ENCODE measurements at places on chromosomes 7 and 10. TPM values are rescaled to one million over a fixed set of nuclear protein-coding genes. Genes with fewer than 3 reads are reported as not detected.
A peak's percentile ranks its signal among the peaks of the same experiment; 100 is the strongest.

DNA sequence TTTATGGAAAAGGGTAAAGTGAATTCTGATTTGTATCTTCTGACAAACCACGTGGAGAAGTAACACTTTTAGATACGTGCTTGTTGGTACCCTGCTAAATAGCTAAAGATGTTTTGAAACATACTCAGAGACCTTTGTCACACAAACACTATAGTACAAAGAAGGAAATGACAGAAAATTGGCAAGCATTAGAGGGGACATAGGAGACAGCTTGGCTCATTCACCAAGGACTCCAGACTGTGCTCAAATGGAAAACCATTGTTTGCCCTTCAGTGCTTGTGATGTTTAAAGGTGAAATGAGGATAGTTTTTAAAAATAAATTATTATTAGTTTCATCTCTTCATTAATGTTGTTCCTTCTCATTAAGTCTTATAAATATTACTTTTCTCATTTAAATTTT lies 34.0 kb upstream of the CD36 start:
- H3K27ac ChIP-seq = no peak overlapping the region
- no peaks in the 10 kb centered on the region for H3K27me3 ChIP-seq
- no peaks in the 10 kb centered on the region for H3K36me3 ChIP-seq
- no peak for DNase-seq

GRCh38 chr10:62335326-62335725 lies 38.8 kb upstream of the ZNF365 start:
- peaks cover 4% of the 10 kb centered on the region for H3K27me3 ChIP-seq
- no peaks in the 10 kb centered on the region for H3K36me3 ChIP-seq
- DNase-seq = no peak
- H3K27ac ChIP-seq = no peak overlapping the region
- H3K4me1 ChIP-seq = no peaks in the 10 kb centered on the region
- no peak overlapping the region for H3K4me3 ChIP-seq

Gene DYNC1I1
- total RNA-seq = not detected

DNA sequence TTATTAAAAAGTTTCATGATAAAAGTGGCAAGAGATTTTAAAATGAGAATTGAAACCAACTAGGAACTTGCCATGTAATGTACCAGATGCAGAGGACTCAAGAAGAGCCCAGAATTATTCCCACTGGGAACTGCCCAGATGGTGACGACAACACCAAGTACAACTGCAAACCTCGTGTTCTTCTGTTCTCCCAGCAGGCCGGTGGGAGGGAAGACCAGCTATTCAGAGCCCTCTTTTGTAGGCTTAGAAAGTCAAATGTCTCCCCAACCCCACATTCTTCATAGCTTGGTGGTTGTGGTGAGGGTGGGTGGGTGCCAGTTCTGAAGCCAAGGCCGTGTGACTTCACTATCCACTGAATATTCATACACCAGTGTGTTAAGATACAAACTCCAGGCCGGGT lies 54.3 kb upstream of the ITGB1 start:
- H3K27ac ChIP-seq = no peak overlapping the region
- no peaks in the 10 kb centered on the region for H3K36me3 ChIP-seq
- DNase-seq = no peak

DNA sequence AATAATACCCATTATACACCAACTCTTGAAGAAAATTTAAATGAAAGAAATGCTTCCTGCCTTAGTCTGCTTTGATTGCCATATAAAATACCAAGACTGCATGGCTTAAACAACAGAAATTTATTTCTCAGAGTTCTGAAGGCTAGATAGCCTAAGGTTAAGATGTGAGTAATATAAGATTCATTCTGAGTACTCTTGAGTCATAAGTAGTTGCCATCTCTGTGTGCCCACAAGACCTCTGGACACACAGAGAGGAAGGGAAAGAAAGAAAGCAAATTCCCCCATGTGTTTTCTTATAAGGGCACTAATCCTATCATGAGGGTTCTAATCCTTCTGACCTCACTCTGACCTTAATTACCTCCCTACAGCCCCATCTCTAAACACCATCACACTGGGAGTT lies 201.2 kb downstream of the PTN start:
- no peak for DNase-seq
- no peaks in the 10 kb centered on the region for H3K4me1 ChIP-seq
- H3K36me3 ChIP-seq = no peaks in the 10 kb centered on the region
- H3K4me3 ChIP-seq = no peak overlapping the region

DNA sequence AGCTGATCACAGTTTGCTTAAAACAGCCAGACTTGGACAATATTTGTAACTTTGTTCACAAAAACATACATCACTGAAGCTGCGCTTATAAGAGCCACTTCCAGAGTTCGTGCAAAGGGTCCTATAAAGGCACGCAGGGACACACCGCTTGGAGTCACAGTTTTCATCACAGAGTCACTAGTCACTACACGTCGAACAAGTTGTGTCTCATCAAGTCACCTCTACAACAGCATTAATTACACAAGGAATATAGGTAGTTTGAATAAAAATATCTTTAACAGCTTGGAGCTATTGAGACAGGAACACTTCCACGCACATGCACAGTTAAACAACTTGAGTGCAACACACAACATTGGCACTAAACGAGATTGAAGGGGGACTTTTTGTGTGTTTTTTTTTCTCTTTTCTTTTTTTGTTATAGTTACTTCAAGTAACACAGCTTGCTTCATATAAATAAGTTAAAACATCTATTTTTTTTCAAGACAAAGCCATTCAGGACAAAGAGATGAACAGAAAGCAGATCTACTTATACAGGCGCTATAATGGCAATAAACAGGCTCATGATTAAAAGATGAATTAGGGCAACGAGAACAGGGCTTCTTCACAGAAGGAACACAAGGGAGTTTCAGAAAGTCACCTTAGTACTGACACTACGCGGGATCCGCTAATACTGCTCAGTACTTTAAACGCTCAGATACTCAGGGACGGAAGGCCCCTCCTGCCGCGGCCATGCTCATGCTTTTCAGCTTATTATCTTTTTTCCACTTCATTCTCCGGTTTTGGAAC lies 2.2 kb downstream of the HOXA5 start:
- peaks cover under 1% of the 10 kb centered on the region for H3K4me1 ChIP-seq
- H3K27ac ChIP-seq = no peak overlapping the region
- H3K27me3 ChIP-seq = peaks cover 28% of the 10 kb centered on the region
- no peaks in the 10 kb centered on the region for H3K36me3 ChIP-seq

GRCh38 chr10:13657101-13657680 lies 70.4 kb downstream of the PRPF18 start:
- H3K4me1 ChIP-seq = peaks cover 7% of the 10 kb centered on the region
- H3K36me3 ChIP-seq = peaks cover 5% of the 10 kb centered on the region
- no peak overlapping the region for H3K27ac ChIP-seq
- no peak overlapping the region for H3K4me3 ChIP-seq
- H3K27me3 ChIP-seq = peaks cover 2% of the 10 kb centered on the region
- no peak for DNase-seq

DNA sequence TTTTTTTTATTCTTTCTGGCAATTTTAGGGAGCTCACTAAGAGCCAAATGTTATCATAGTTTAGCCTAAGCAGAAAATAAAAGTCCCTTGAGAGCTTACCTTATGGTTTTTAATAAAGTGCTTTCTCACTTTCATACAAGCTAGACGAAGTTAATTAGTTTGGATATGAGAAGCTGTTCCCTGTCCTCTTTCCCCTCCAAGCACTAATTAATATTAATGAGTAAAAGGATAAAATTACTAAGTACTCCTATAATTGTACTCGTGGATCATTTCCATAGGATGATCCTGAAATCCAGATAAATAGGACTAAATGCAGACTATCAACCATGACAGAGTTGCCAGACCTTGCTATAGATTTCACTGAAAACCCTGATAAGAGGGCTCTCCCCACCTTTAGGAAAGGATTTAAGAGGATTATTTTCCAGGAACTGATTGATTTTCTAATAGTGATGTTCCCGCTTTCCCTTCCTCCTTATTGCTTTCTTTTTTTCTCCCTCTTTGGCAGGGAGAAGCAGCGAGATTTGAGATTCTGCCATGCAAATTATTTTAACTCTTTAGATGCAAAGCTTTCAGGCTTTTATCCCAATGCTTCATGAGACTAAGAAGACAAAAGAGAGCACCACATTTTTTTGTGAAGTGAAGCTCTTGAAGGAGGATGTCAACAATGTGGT lies 58.3 kb upstream of the HECW1 start:
- no peaks in the 10 kb centered on the region for H3K36me3 ChIP-seq
- no peak overlapping the region for H3K4me3 ChIP-seq
- DNase-seq = no peak
- no peaks in the 10 kb centered on the region for H3K4me1 ChIP-seq

Gene C10orf90
- total RNA-seq = not detected

Gene KCNIP2
- 2.5 TPM for total RNA-seq

Gene TLX1
- not detected for total RNA-seq

Gene TRPV6
- total RNA-seq = not detected

GRCh38 chr7:139509535-139509934 lies 13.9 kb upstream of the CLEC2L start:
- peaks cover 7% of the 10 kb centered on the region for H3K27me3 ChIP-seq
- no peak overlapping the region for H3K4me3 ChIP-seq
- H3K27ac ChIP-seq = no peak overlapping the region
- H3K36me3 ChIP-seq = no peaks in the 10 kb centered on the region
- no peaks in the 10 kb centered on the region for H3K4me1 ChIP-seq

- H3K36me3 ChIP-seq = no peaks in the 10 kb centered on the region
- no peaks in the 10 kb centered on the region for H3K27me3 ChIP-seq
- no peak overlapping the region for H3K4me3 ChIP-seq
- H3K4me1 ChIP-seq = no peaks in the 10 kb centered on the region
- H3K27ac ChIP-seq = no peak overlapping the region
Observed at GRCh38 chr7:34275624-34276023, 370.3 kb downstream of the BMPER start.

DNA sequence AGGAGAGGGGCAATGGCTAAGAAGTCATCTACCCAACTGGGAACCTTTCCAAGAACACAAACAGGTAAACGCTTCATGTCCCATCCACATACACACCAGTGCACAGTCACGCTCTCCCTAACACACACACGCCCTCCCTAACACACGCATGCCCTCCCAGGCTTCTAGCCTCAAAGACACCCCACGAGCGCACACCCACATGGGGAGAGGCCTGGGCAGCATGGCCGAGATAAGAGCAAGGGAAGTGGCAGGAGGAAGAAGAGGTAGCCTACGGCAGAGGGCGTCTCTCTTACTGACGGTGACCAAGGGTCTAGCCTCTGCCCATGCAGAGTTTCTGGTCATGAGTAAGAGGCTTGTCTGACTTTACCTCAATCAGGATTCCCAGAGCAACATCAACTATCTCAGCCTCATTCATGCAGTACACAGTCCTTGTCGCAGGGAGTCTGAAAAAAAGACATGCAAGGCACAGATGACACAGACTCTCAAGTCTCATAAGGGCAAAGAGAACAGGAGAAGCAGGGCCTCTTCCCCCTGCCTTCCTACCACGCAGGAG lies 3.1 kb downstream of the CYREN start:
- H3K4me3 ChIP-seq = peak overlapping the region; percentile 52
- DNase-seq = no peak
- H3K27ac ChIP-seq = peak overlapping the region; percentile 62
- peaks cover 49% of the 10 kb centered on the region for H3K36me3 ChIP-seq

Gene NUP205
- total RNA-seq = 110 TPM

DNA sequence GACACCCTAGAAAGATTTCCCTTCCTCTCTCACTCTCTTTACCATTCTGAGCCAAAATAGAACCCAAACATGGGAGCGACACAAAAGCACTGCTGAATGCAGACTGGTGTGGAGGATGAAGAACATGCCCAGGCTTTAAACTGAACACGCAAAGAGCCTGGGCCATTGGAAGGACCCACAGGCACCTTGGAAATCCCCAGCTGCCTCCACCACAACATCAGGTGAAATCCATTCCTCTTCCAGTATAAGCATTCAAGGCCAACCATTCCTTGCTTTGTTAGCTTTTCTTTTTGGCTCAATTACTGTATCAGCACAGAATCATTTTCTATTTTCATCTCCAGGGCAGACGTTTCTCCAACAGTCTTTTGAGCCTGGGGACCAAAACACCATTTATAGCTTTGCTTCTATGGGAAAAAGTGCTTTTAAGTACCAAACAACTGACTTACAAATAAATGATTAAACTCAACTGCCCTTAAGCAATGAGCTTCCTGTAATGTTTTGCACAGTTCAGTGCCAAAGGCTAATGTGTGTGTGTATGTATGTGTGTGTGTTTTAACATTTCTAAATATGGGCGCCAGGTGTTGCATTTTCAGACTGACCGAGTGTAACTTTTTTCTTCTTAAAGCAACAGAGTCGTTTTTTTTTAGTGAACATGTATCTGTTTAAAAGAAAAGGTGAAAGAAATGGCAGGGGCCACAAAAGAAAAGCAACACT lies 16.2 kb upstream of the BLNK start:
- H3K36me3 ChIP-seq = no peaks in the 10 kb centered on the region
- H3K27me3 ChIP-seq = no peaks in the 10 kb centered on the region
- no peak overlapping the region for H3K27ac ChIP-seq
- H3K4me3 ChIP-seq = peak overlapping the region; percentile 58

Gene ZCWPW1
- total RNA-seq = 2.0 TPM

Gene OR13A1
- total RNA-seq = not detected

GRCh38 chr10:4765428-4765827 lies 60.6 kb upstream of the AKR1E2 start:
- H3K4me3 ChIP-seq = no peak overlapping the region
- peaks cover 11% of the 10 kb centered on the region for H3K27me3 ChIP-seq
- H3K4me1 ChIP-seq = no peaks in the 10 kb centered on the region

DNA sequence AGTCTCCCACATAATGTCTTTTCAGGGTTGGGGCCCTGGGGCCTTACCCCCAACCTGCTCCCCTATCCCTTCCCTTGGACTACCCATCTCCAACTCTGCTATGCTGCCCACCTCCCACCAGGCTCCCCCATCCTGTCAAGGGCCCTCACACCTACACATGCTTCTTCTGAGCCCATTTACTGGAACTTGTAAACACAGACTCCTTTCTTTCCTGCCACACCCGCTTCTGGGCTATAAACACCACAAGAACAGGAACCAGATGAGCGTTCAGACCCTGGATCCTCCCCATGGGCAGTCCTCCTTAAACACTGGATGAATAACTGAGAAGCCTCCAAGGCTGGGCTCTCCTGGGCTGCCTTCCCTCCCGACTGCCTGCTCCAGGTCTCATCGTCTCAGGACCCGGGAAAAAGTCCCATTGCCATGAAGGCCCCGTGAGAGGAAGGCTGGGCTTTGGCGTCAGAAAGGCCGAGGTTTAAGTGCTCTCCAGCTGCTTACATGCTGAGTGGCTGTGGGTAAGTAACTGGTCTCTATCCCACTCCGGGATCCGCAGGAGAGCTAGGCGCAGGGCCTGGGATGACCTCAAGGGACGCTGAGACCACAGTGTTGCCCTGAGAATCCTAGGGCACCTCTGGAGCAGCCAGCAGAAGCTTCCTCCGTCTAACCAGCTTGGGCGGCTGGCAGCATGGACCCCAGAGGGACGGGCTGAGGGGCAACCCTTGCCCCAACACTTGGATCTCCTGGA lies 15.6 kb upstream of the CRHR2 start:
- no peaks in the 10 kb centered on the region for H3K36me3 ChIP-seq
- peak overlapping the region; percentile 74 for H3K4me3 ChIP-seq
- H3K27ac ChIP-seq = peak overlapping the region; percentile 62
- peaks cover 2% of the 10 kb centered on the region for H3K27me3 ChIP-seq
